ENCODE measurements at places on chromosomes 1 and 21.

- DNase-seq: no peak
Observed at GRCh38 chr1:11712285-11712684, 20.8 kb downstream of the DRAXIN start.

- no peak for DNase-seq
Observed at GRCh38 chr1:219293410-219293809, 119.7 kb downstream of the LYPLAL1 start.

GRCh38 chr21:26224366-26224765 is 53.8 kb upstream of the APP start:
- DNase-seq: no peak

DNA sequence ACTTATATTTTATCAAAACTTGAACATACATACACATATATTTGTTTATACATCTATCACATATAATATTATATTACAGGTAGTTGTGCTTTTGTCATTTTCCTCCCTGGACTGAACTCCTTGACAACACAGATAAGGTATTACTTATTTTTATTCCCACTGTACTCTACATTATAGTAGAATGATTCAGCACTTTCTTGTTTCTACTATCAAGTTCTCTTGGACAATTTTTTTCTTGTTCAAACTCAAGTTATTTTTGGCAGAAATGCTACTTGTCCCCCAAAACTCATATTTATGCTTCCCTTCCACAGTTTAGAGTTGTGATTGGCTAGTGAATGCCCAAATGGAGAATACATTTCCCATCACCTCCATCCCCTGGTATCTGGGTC is 10.8 kb upstream of the PTPRC start:
- DNase-seq: no peak

DNA sequence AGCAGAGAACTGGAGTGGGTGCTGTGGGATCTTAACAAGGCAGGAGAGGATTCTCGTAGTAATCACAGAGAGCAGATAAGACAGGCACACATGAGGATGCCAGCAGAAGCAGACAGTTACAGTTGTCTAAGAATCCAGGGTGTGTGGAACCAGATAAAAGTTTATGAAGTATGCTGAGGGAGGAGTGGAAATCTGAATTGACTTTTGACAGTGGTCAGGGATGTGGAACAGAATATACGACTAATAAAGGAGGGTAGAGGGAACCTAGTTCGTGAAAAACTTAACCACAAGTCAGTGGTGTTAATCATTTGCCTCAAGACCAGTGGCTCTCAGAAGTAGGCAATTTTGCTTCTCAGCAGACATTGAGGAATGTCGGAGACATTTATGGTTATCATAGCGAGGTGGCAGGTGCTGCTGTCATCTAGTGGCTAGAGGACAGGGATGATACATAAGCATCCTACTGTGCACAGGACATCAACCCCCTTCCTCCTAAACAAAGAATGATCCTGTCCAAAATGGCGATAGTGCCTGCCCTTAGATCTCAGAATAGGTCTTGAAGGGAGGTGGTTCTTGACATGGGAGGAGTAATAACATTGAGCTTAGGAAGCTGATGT is 3.0 kb downstream of the LRRC8D start:
- no peak for DNase-seq

DNA sequence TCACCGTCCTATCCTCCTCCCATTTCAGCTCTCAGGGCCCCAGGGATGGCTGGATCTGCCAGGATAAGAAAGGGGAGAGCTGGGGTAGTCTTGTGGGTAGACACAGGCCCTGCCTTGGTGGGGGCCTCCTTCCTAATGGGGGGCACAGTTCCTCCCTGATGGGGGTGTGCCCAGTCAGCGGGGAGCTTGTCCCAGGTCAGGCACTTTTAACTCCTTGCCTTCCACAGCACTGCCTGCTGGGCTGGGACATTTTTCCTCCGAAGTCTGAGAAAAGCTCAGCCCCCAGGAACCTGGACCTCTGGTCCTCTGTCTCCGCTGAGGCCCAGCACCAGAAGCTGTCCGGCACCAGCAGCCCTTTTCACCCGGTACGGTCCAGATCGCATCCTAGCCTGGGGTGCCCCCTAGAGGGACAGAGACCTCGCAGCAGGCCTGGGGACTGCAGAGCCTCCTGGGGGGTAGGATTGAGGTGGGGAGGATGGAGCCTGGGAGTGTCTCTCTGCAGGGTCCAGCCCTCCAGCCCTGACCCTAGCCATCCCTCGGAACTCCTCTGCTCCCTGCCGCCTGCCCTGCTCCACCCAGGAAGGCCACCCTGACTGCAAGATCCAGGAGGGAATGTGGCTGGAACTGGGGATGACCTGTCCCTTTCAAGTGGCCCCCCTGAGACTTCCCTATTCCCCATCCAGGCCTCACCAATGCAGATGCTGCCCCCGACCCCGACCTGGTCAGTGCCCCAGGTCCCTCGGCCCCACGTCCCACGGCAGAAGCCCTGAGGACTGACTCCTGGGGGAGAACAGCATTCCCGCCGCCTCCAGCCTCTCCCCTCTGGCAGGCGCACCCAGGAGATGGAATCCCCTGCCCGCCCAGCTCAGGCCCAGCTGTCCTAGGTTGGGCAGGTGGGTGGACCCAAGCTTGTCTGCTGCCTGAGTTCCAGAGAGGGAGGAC is 12.0 kb downstream of the MIIP start:
- no peak for DNase-seq

DNA sequence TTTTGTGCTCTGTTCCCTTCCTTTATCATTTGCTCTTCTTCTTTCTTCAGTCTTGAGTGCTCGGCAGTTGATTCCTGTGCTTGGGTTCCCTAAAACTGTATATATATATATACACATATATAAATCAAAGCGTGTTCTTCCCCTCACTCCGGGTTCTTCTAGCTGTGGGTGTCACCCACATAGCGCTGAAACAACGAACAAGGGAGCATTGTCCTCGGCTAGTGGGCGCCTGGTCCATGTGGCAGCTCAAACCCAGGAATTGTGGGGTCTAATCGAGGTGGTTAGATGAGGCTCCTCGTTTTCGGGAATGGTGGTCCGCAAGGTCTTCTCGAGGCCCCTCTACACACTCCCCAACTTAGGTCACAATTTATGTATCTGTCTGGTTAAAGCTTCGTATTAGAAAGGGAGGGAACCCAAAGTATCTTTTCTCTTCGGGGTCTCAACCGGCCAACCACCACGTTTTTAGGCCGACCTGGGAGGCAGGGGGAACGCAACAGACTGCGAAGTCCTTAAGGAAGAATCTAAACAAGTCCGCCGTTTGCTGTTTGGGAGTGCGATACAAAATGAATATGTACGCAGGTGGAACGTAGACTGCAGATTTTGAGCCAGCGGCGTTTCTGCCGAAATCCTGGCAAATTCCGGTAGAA is 504 bp upstream of the SDHC start:
- DNase-seq: no peak

DNA sequence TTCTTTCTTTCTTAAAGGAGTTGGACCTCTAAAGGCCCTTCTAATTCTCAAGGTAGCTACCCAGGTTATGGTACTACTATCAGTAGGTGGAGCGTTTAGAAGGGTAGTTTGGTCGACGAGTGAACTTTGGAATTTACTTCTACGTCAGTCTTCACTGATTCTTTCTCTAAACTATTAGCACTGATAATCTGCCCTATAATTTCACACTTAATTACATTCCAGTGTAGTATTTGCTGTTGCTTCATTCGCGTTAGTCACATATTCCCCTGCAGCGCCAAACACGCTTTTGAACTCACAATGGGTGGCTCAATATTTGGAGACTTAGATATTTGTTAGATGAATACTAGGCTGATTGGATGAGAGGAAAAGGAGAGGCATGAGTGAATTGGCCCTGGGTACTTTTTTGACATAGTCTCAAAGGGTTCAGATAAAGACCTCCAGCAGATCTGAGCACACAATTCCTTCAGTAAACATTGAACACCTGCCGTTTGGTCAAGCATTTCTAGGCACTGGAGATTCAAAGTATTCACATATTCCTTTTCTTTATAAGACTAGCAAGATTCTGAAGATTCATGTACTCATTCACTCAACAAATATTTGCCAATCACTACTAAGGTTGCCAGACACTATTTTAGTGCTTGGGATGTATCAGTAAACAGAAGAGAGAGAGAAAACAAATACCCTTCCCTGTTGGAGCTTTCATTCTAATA is 929 bp upstream of the FOXJ3 start:
- no peak for DNase-seq

GRCh38 chr1:112879834-112880233 is 76.2 kb downstream of the SLC16A1 start:
- no peak for DNase-seq

DNA sequence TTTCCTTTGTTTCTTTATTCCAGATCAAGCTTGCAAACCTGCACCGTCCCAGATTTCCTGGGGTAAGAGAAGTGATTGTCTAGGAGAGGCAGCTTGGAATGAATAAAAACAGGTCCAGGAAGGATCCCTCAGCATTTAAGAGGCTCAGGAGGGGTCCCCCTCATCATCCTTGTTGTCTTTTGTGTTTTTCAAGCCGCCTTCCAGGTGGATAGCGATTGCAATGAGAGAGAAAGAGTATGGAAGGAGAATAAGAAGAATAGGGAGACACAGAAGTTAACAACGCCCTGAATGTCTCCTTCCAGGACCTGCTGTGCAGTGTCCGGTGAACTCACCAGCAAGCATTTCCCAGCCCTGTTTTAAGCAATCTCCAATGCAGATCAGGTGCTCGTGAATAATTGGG is 8.5 kb downstream of the ERG start:
- DNase-seq: no peak

DNA sequence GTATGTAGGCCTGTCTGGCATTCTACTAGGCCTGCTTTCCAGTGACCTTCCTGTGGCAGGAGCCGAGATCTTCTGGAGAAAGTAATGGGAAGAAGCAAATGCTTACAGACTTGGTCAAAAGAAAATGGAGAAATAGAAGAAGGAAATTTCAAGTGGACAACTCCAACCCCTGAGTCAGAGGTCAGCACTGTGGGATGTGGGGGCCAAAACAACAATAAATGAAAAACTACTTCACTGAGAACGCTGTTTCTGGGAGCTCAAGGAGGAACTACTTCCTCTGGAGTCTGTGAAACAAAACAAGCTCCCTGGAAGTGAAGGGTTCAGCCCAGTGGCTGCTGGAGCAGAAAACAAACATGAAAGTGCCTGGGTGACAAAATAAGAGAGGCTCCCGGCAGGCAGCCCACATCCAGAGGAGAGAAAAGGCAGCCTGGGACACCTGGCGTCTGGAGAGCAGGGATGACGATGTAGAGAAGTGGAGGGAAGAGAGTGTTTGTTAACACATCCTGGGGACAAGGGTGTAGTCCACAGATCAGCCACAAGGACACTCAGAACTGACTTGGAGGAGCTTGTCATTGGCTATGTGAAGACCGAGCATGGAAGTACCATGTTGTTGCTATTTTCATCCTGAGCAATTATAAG is 355.2 kb downstream of the SMYD3 start:
- no peak for DNase-seq

- no peak for DNase-seq
Observed at GRCh38 chr1:19044975-19045831, 88.7 kb upstream of the IFFO2 start.

- no peak for DNase-seq
Observed at GRCh38 chr1:110464340-110464739, 13.4 kb downstream of the PROK1 start.

GRCh38 chr1:41582004-41582325 is 97.5 kb upstream of the EDN2 start:
- DNase-seq: no peak

- no peak for DNase-seq
Observed at GRCh38 chr1:46218443-46218842, 15.3 kb downstream of the LURAP1 start.

- no peak for DNase-seq
Observed at GRCh38 chr1:150365941-150366340, 2.0 kb downstream of the RPRD2 start.

- DNase-seq: no peak
Observed at GRCh38 chr1:155069551-155070157, 6.1 kb downstream of the EFNA4 start.

- DNase-seq: peak; percentile 71
Observed at GRCh38 chr1:109790735-109791494, 27.2 kb upstream of the EPS8L3 start.

DNA sequence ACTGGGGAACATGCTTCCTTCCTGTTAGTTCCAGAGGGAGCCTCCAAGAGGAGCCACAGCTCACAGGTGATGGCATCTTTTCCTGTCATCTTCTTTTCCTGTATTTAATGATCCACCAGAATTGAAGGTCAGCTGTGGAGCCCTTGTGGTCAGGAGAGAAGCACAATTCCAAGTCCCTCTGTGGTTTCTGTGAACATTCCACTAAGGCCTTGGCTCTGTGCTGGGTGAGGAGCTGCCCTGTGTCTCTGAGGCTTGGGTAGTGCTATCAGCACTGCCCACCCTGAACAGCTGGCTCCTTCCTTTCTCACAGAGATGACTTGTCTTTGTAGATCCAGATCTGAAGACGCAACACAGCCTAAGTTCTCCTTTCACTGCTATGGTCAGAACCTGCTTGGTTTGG is 141.9 kb upstream of the MAP1LC3C start:
- DNase-seq: no peak

GRCh38 chr1:36560621-36561360 is 78.1 kb upstream of the CSF3R start:
- DNase-seq: no peak

DNA sequence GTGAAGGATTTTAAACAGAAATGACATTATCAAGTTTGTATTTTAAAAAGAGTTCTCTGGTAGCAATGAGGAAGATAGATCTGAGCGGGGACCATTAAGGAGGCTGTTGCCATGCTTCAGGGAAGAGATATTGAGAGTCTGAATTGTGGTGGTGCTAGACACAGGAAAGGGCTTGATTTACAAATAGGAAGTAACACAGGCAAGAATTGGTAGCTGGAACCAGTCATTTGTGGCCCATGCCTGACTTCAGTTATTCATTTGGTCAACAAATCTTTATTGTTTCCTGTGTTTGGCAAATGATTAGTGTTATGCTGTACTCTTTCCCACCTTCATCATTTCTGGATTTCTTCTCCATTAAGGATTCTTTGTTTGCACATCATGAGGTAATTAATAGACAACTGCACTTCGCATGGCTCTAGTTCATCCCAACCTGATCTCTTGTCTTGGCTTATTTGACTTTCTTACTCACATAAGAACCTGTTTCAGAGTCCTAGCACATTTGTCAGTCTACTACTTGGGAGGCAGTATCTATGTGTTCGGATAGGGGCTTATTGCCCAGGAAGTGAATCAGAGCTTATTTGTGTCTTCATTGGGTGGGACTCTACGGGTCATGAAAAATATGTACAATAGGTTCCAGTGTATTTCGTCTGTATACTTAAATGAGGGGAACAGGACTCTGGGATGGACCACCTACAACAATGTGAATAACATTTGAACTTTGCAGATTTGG is 32.3 kb downstream of the EEIG2 start:
- DNase-seq: no peak

- DNase-seq: no peak
Observed at GRCh38 chr1:211257826-211258225, 1.3 kb upstream of the RCOR3 start.

GRCh38 chr1:198480876-198481275 is 59.6 kb downstream of the ATP6V1G3 start:
- DNase-seq: no peak

DNA sequence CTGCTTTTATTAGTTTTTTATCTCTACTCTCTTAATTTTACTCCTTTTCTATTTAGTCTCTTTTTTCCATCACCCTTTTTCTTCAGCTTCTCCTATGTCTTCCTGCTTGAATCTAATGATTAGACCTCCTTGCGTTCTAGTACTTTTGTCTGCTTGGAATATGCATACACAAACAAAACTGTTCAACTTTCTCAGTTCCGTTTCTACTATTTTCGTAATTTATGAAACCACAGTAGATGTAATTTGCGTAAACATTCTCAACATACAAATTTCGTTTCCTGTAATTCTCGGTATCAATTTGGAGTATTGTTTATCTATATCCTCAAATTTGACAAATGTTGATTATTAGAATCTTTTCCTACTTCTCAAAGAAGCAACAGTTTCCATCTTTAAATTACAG is 772.5 kb downstream of the USP25 start:
- DNase-seq: no peak

GRCh38 chr1:47434051-47434842 is 3.6 kb upstream of the FOXD2 start:
- DNase-seq: no peak

Measured in stimulated activated CD8-positive, alpha-beta memory T cell treated with anti-CD3 and anti-CD28 coated beads, Interleukin-15, amount 100 ng/mL, for 4 hours (primary cell).